ENCODE measurements at places on chromosomes 2 and 18.
A peak's percentile ranks its signal among the peaks of the same experiment; 100 is the strongest.

- DNase-seq: no peak
Observed at GRCh38 chr18:26407736-26408601, 140.4 kb downstream of the KCTD1 start.

DNA sequence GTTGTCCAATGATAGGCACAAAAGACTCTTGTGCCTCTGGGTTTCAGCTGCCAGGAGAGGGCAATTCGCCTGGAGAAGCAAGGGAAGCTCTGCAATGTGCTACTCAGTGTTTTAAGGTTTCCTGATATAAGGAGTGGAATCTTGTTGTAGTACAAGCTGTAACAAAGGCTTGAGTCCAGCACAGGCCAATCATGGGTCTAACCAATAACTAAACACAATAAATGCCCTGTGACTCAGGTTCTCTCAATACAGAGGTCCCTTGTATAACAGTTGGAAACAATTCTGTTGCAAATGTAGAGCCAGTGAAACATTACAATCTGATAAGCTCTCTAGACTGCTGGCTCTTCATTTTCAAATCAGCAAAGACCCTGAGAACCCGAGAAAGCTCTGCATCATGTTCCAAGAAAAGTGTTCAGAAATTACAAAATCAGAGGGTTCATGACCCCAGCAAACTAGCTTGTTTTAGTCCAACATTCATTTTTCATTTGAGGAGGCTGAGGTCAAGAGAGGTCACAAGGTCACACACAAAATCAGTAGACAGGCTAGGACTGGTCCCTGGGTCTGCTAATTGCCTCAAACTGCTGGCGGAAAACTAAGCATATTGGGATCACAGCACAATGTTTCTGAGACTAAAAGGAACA lies 59.0 kb upstream of the DNMT3A start:
- DNase-seq: no peak

GRCh38 chr2:96116879-96117533 lies 635 bp upstream of the ADRA2B start:
- DNase-seq: peak; percentile 54

- DNase-seq: no peak
Observed at GRCh38 chr2:129329574-129329973, 649.9 kb upstream of the RAB6C start.

GRCh38 chr2:229445019-229445418 lies 173.9 kb upstream of the PID1 start:
- DNase-seq: no peak

- DNase-seq: peak; percentile 48
Observed at GRCh38 chr2:191625016-191625415, 52.9 kb upstream of the NABP1 start.

- DNase-seq: no peak
Observed at GRCh38 chr18:26034850-26035497, 55.4 kb downstream of the SS18 start.

DNA sequence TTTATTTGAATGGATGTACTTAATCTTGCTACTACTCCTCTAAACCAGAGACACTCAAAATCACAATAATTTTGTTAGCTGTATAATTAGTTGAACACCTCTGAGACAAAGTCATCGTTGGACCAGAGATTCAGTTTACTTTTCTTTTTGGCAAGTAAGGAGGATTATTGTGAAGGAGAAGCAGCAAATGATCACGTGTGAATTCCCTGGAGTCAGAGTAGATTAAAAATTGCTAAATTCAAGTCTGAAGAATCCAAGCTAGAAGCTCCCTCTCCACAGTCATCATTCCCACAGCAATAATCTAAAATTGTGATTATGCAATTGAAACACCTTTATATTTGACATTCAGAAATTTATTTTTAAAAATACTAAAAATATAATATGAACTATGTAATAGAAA lies 484.4 kb downstream of the CMPK2 start:
- no peak for DNase-seq

- no peak for DNase-seq
Observed at GRCh38 chr2:38158378-38159118, 82.6 kb upstream of the CYP1B1 start.

DNA sequence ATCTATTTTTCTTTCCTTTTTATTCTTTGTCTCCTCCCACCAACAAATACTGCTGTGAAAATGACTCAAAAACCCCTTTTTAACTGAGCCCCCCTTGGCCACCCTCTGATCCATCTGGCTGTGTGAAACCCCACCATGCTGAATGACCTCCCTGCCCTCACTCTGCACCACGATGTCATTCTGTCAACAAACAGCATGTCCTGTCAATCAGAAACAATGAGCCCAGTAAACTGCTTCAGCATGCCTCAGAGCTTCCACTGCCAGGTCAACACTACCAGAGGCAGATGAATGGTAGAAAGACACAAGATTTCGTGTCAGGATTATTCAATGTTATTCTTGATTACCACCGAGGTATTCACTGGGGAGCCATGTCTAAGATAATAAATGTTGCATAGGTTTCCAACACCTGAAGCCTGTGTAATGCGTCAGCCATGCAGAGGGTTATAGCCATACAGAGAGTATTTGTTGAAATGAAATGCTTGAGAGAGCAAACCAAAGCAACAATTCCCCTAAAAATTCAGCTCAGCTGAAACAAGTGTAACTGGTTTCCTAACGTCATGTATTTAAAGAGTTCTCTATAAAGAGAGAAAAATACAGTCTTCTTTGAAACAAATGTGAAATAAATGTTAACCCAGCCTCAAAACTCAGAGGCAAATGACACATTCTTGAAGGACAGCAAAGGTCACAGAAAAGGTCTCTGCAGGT lies 76.7 kb downstream of the LRP2 start:
- DNase-seq: no peak

DNA sequence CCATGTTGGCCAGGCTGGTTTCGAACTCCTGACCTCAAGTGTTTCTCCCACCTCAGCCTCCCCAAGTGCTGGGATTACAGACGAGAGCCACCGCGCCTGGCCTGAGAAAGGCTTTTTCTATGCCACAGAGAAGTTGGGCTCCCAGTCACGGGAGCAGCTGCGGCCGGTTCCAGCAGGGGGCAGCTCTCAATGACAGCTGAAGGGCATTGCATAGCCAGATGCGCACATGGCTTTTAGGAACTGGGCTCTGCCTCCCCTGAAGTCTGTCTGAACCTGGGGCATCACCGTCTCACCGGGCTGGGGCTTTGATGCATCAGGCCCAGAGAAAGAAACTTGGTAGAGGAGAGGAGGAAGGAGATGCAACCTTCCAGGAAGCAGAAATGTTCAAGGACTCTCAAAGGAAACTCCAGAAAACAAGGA lies 84.2 kb upstream of the LAPTM4A start:
- peak; percentile 52 for DNase-seq

DNA sequence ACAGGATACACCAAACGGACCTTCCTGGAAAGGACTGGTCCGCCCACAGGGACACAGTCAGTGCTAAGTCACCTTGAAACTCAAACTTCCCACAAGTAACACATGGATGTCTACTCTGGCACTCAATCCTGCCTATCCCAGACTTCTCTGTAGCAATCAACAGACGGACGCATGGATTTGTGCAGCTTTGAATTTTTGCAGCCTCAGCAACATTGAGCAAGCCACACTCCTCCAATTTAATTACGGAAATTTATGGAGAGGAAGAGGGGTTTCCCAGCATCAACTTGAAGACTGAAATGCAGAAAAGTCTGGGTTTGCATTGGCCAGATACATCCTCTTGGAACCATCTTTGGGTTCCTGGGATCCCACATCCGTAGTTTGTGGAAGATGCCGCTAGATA lies 26.2 kb downstream of the DNER start:
- DNase-seq: no peak

GRCh38 chr2:242056026-242056425 lies 186.5 kb downstream of the RTP5 start:
- no peak for DNase-seq

GRCh38 chr18:63890950-63891304 lies 3.4 kb downstream of the SERPINB2 start:
- no peak for DNase-seq

GRCh38 chr2:237888389-237888788 lies 29.0 kb downstream of the RAMP1 start:
- no peak for DNase-seq

GRCh38 chr2:24022975-24023575 lies 13.2 kb downstream of the MFSD2B start:
- DNase-seq: no peak

DNA sequence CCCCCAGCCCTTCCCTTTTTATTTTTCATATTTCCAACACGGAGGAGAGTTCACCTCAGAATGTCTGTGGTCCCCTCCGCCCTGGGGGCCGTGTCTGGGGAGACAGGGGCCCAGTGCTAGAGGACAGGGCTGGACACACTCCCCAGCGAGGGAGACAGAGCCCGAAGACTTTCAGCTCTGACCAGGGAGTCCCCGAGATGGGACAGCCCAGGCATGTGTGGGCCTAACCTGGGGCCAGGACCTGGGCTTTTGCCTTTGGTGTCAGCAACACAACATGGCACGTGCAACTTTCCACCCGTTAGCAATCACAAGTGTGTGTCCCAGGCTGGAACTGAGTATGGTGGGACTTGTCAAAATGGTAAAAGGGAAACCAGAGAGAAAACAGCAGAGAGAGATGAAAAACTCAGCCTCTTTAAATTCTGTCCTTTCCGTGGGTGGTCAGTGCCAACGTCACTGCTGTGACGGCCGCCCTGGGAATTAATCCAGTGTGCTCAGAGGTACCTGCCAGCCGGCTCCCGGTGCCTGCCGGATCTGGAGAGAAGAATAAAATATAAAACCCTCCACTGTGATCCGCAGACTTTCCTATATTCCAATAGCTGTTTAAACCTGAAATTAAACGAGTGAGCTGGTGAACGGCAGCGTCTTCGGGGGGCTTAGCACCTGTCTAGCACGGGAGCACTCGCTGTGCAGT lies 245.8 kb downstream of the EIPR1 start:
- no peak for DNase-seq

DNA sequence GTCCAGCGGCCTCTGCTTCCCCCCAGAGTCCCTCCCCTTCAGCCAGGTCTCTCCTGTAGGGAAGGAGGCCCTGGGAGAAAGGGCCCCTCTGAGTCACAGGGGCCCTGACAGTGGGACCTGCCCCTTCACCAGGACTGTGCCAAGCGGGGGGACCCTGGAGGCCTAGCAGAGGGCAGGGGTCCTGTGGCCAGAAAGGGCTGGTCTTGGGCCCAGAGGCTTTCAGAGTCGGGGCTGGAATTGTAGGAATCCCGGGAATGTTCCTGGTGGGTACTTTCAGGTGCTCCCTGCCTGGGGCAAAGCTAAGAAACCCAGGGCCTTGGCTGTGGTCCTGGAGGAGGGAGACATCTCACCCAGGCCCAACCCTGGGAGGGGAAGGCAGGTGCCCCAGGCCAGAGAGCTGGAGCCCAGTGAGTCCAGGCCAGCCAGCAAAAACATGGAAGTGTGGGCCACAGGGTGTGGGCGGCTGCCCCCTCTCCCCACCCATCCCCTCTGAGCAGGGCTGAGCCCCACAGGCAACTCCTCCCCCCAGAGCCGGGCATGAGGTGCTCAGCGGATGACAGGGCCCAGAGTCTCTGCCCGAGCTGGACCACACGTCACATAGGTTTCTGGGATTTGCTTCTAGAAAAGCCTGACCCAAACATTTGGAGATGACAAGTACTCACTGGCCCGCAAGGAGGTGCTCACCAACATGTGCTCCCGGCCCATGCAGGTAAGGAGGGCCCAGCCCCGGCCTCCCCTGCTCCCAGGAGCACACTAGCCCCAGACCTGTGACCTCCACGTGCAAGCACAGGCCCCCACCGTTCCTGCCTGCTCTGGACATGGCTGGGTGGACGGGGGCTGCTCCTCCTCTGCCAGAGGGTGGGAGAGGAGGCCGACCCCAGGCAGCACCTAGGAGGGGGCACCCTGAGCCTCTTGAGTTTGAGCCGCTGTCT lies 48.2 kb upstream of the ALPP start:
- DNase-seq: no peak

GRCh38 chr2:32849456-32850194 lies 97.1 kb upstream of the LTBP1 start:
- DNase-seq: no peak

DNA sequence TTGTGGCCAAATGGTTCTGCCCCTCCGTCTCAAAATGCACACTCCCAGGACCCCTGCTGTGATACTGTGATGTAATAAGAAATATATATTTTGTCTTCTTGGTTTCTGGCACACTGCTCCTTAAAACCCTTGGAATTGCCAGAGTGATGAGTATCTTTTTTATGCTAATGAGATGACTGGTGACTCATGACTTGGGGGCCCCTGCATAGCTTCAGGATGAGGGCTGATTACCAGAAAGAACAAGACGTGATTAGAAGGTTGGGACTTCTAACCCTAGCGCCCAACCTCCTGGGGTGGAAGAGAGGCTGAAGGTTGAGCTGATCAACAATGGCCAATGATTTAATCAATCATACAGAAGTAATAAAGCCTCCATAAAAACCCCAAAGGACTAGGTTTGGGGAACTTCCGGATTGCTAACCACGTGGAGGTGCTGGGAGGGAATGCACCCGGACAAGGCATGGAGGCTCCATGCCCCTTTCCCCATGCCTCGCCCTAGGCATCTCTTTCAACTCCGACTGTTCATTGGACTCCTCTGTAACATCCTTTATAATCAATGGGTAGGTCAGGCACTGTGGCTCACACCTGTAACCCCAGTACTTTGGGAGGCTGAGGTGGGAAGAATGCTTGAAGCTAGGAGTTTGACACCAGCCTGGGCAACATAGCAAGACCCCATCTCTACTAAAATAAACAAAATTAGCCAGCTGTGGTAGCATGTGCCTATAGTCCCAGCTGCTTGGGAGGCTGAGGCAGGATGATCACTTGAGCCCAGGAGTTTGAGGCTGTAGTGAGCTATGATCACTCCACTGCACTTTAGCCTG lies 89.1 kb downstream of the HS1BP3 start:
- no peak for DNase-seq

- DNase-seq: no peak
Observed at GRCh38 chr18:69491576-69491975, 90.9 kb downstream of the DOK6 start.

DNA sequence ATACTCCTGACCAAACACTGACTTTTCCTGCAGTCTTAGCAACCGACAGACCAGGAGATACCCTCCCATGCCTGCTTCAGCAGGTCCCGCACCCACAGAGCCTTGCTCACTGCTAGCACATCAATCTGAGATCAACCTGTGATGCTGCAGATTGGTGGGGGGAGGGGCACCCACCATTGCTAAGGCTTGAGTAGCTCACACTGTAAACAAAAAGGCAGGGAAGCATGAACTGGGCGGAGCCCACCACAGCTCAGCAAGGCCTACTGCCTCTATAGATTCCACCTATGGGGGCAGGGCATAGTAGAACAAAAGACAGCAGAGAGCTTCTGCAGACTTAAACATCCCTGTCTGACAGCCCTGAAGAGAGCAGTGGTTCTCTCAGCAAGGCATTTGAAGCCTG lies 109.7 kb downstream of the SP100 start:
- DNase-seq: no peak

DNA sequence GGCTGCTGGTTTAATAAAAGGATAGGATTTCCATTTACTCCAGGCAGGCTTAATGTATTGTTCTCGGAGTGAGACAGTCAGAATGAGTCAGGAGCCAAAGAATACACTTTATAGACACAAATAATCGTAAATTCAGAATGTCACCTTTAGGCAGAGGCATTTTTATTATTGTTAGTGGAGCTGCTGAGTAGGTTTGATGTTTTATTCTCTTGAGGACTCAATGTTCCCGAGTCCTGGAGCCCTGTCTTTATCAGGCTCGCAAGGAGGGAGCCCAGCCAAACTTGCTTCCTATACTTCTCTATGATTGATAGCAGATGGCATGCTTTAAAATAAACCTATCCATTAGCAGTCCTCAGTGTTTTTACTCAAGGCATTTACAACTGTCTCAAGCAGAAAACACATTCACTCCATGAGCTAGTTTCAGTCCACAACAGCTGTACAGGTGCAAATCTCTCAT lies 492.3 kb upstream of the ZEB2 start:
- no peak for DNase-seq
